ENCODE measurements at places on chromosomes 2 and 18.

- no peak for DNase-seq
Observed at GRCh38 chr2:132595186-132595585, 74.8 kb downstream of the LYPD1 start.

GRCh38 chr2:226057914-226058313 lies 658.4 kb downstream of the NYAP2 start:
- DNase-seq, result no peak

DNA sequence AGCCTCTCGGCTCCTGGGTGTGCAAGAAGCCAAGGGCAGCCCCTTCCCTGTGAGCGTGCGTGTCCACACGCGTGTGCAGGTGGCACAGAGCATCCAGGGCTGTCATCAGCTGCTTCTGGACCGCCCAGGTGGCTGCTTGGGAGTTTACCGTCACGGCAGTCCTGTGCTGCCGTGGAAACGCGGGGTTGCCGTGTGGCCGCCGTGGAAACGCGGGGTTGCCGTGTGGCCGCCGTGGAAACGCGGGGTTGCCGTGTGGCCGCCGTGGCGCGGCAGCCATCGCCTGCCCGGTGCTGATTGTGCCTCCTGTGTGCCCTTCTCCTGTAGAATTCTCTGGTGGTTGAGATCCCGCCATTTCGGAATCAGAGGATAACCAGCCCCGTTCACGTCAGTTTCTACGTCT lies 71.4 kb downstream of the NFATC1 start:
- DNase-seq, result no peak

GRCh38 chr2:138060301-138060635 lies 96.0 kb downstream of the HNMT start:
- DNase-seq, result no peak

GRCh38 chr2:76998704-76999103 lies 523.5 kb downstream of the LRRTM4 start:
- no peak for DNase-seq

GRCh38 chr2:68733365-68733764 lies 1.2 kb upstream of the ARHGAP25 start:
- DNase-seq, result no peak

DNA sequence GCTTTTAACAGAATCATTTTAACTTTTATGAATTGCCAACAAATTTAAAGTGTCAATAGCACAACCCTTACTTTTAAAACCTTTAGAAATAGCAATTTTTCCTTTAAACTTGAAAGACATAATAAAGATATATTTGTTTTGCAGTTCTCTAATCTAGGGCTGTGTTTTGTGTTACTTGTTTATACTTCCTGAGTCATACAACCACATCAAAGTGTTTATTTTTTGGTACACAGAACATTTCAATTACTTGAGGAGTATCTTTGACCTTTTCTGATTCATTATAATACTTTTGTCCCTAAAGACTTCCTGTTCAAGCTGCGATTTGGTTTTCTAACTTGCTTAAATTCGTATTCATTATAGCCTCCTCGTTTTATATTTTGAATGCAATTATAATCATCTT lies 21.8 kb downstream of the TYW5 start:
- DNase-seq, result no peak

DNA sequence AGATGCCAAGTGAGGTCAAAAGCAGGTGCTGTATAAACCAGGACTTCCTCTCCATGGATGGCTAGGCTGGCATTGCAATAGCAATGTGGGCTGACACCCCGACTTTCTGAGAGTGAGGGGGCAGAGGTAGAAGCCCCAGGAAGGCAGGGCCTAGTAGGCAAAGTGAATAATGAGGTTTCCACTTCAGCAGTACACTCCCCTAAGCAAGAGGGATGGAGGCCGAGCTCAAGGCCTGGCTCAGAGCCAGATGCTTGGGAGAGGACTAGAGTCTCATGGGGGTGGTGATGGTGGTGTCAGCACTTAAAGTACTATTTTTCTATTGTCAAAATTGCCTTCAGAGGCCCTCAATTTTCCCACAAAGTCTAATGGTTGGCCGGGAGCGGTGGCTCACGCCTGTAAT lies 41.6 kb upstream of the HK2 start:
- no peak for DNase-seq

DNA sequence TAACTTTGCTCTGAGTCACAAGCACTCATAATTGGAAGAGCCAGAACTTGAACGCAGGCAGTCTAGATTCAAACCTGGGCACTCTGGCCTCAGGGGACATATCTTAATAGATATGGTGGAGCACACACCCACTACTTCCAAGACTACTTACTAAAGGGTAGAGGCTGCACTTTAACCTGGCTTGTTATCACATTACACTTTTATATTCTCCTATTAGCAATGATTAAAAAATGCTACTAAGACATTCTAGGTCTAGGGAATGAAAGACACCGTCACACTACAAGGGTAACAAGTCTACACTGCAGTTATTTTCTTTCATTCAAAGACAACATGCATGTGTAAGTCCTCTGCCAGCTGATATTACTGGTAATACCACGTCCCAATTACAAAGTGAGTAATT lies 258.8 kb downstream of the ZNF521 start:
- DNase-seq, result no peak

DNA sequence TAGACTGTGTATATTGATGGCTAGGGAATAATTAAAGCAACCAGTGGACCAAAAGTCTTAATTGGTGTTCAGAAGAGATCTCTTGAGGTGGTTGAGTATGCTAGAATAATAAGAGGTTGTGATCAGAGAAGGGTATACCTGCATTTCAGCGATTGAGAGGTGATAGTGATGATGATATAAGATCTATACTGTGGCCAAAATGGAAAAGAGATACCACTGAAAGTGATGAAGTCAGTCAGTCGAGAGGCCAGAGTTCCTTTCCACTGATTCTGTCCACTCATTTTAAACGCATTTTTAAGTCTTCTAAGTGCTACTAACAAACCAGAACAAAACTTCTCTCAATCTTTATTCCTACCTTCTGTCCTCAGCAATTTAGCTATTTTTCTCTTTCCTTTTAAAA lies 32.9 kb downstream of the ACTR3 start:
- DNase-seq, result no peak

DNA sequence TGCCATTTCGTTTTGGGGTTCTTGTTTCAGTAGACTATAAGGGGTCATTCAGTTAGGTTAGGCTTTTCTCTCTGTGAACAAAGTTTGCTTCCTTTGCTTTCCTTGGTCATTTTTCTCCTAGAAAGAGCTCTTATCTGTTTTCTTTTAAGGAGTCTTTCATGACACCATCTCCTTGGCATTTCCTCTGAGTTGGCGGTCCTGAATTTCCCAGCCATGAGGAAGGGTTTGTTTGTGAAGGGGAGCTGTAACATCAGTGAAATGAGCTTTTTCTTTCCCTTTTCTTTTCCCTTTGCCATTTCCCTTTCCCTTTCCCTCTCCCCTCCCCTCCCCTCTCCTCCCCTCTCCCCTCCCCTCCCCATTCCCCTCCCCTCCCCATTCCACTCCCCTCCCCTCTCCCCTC lies 61.7 kb downstream of the MAP4K4 start:
- no peak for DNase-seq

DNA sequence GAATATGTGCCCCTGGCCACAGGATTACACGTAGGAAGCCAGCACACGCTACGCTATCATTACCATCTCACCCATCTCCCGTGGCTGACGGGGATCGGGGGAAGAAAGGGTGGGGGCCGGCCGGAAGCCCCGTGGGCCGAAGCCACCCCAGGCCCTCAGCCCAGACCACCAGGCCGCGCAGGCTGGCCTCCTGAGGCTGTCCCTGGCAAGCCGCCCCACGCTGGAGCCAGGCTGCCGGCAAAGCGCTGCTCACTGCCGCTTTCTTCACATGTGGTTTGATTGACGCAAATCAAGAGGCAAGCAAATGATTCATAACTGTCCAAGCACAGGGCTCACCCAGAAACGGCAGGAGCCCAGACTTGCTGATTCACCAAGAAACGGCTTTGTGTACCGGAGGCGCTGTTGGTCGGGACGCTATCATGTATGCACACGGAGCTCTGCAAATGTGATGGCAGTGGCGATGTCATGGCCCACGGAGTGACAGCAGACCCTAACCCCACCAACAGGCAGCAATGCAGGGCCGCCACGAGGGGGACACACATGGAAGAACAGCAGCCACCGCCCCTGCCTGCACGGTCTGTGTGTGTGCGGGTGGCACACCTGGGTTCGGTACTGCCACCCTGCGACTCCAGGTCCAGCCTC lies 125.7 kb downstream of the HDAC4 start:
- peak; percentile 66 for DNase-seq

DNA sequence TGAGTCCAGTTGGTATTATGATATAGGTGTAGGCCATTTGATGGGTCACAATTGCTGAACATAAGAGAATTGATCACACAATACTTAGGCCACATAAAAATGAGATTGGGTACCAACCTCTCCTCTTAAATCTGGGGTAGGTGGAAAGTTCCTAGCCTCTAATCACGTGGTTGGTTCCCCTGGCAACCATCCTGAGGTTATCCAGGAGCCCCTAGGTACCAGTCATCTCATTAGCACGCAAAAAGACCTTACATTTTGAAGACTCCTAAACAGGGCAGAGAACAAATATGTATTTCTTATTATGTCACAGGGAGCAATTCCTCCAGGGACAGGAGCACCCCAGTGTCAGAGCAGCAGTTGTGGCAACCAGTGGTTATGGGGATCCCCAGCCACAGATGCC lies 12.7 kb upstream of the SELENOI start:
- no peak for DNase-seq

DNA sequence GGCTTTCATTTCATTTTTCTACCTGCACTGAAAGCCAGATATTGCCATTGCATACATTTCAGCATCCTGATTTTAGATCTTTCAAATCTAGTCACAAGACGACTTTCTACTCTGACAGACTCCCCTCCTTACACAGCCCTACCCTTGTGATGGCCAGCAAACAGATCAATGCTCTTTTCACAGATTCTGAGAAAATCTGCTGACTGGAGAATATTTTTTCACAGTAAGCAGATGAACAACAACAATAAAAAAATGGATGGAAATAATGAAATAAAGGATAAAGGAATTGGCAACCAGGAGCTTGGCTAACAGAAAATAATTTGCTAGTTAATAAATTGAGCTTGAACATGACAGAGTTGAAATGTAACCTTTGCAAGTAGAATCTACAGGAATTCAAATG lies 527.2 kb downstream of the IRS1 start:
- no peak for DNase-seq

GRCh38 chr2:231163414-231164095 lies 34.9 kb upstream of the ARMC9 start:
- DNase-seq, result no peak

DNA sequence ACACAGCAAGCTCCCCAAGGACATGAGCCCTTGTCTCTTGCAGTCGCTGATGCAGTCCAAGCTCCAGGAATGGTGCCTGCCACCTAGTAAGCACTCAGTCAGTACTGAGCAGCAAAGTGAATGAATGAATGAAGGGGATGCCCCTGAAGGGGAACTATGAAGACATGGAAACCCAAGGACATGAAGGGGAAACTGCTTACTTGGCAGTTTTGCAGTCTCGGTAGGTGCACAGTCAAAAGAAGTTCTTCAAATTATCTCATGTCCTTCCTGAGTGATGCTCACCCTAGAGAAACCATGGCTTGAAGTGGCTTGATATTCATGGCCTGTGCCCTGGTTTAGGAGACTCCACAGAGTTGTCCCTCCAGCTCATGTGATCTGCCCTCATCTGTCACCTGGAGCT lies 102.1 kb upstream of the DLX2 start:
- no peak for DNase-seq

- no peak for DNase-seq
Observed at GRCh38 chr2:174764280-174765255, at the start of gene CHRNA1. TSS of gene CHRNA1 (minus strand) at chr2:174764472. CDS start at chr2:174764394, 78 bp downstream.

GRCh38 chr2:97998431-97999005 lies 2.8 kb upstream of the TMEM131 start:
- no peak for DNase-seq

DNA sequence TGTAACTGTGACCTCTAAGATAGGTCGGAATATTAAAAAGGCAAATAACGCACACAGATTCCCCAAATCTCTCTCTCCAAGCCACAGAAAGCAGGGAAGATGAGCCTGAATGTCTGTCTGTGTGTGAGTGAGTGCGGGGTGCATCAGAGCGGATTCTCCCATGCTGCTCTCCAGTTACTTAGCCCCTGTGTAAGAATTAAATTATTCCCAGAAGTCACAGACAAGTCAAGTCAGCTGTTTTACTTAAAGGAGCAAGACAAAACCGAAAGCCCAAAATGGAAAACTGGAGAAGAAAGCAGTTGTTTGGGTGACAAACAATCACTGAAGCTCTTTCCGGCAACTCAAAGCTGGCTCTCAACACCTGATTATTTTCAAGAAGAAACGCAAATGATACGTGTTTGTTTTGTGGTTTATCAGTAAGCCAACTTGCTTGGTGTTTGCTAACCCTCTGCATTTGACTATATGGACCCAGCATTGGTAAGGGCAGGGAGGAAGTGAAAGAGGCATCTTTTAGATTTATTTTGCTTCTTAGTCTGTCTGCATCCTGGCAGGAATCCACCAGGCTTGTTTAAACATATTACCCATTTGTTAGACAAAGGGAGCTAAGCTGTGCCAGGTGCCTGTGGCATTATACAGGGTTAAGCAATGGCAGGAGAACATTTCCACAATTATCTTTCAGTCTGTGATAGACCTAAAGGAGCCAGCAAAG lies 121.5 kb upstream of the CREB1 start:
- no peak for DNase-seq

DNA sequence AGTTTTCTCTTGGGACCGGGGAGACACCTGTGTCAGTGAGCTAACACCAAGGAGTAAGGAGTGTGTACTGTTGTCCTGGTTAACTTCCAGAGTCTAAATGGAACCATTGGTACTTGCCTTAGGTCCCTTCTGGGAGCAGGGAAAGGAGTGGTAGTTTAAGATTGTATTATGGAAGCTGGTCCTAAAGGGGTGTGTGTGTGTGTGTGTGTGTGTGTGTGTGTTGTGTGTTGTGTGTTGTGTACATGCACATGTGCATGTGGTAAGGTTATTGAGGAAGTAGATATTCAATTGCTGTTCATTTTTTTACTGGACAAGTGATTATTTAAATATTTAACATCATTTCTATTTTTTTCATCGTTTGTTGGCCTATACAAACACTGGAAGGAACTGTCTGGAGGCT lies 1.4 kb downstream of the APLF start:
- no peak for DNase-seq

DNA sequence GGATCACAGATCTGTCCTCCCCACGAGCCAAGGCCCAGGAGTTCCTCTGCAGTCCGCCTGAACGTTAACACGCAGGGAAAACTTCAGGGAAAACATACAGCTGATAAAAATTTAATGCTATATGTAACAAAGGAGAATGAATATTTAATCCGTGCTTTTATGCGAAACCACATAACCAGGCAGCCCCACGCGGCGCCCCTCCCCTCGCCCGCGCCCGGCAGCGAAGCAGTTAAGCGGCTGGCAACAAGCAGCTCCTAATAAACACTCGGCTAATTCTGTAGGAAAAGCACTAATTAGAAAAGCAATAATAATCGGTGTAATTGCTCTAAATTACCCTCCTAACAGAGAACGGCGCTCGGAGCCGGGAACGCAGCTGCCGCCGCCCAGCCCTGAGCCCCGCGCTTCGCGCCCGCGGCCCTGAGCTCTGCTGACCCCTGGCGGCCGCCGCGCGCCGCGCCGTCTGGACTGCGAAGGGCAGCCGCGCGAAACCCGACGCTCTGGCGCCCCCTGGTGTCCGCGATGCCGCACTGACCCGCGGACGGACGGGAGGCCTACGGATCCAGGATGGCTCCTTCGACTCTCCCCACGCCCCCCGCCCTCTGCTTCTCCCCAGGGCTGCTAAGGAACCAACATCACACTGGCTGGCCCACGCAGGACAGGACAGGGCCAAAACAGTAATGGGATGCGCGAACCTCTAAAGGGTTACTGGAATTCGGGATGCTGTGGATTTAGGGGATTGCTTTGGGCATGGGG lies 181.4 kb downstream of the SMAD2 start:
- peak; percentile 68 for DNase-seq

All from stimulated activated CD4-positive, alpha-beta T cell treated with anti-CD3 and anti-CD28 coated beads, TNF-alpha, amount 100 ng/mL, for 1 hour (primary cell).